ENCODE measurements at places on chromosomes 5 and 9.

DNA sequence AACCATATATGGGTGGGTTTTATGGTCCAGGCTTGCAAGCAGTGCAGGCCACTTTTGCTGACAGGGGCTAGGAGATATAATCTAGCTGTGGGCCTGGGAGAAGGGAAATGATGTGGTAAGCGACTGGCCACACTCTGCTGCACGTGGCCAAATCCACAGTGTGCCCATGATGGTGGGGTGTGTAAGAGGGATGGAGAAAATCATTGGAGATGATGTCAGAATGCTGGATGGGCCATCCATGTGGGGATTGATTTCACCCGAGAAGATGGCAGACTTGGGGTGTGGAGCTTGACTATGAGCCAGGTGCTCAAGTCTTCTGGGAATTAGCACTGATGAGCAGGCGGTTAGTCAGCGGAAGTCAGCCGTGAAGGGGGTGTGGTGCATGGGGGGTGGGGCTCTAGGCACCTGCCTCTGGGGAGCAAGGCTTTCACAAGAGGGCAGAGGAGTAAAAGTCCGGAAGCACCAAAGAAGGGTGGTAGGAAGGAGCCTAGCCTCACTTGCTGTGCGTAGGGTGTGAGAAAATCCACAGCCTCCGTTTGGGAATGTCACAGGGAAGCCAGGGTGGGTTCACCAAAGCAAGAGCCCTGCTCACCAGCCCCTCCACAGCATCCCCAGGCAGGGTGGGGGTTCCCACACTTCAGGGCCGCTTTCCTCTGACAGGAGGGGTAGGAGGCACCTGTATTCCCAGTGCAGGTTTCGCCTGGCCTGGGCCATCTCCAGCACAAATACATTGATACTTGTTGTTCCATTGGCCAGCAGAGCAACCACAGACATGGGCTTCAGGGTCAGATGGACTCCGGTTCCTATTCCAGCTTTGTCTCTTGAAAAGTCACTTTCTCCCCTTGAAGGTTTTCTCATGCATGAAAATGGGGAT, 44.5 kb upstream of the ANGPTL2 start:
- no peak for DNase-seq

GRCh38 chr5:153601377-153601776, 110.9 kb downstream of the GRIA1 start:
- no peak for DNase-seq

DNA sequence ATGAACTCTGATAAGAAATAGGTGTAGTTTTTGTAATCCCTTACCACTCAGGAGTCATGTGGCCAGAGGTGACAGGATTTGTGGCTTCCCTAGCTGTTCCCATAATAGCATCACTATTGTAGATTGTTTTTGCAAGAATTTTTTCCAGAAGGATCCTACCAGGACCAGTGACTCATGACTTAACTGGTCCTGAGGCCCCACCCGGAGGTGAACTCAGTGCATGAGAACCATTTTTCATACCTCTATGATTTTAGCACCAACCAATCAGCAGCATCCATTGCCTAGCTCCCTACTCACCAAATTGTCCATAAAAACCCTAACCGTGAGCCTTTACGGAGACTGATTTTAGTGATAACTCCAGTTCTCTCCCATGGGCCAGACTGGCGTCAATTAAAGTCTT, 484.8 kb downstream of the PSAT1 start:
- DNase-seq = no peak

DNA sequence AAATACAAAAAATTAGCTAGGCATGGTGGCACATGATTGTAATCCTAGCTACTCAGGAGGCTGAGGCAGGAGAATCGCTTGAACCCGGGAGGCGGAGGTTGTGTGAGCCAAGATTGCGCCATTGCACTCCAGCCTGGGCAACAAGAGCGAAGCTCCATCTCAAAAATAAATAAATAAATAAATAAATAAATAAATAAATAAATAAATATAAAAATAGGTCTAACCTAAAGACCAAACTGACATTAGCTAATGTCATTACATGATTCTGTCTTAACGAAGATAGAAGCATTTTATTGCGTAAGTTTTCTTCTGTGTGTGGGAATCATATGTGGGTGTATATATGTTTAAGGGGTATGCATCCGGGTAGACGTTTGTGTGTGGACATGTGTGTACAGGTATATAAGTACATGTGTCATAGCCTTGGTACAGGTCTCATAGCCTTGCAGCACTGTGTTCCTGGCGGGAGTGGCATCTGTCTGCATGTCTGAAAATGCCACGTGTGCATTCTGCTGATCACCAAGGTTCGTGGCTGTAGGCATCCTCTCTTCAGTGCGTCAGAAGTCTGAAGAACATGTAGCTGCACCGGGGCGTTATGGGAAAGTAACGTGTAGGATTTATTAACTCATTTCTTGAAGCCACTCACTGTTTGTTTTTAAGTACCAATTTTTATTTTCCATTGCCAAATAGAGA, 298.1 kb downstream of the NR3C1 start:
- no peak for DNase-seq

- DNase-seq = no peak
Measured at GRCh38 chr5:131511934-131512333, 123.1 kb downstream of the RAPGEF6 start.

Measured in suppressor macrophage treated with lipopolysaccharide for 4 hours (primary cell).